ENCODE measurements at places on chromosomes 7 and 10. TPM values are rescaled to one million over a fixed set of nuclear protein-coding genes. Genes with fewer than 3 reads are reported as not detected.
A peak's percentile ranks its signal among the peaks of the same experiment; 100 is the strongest.

DNA sequence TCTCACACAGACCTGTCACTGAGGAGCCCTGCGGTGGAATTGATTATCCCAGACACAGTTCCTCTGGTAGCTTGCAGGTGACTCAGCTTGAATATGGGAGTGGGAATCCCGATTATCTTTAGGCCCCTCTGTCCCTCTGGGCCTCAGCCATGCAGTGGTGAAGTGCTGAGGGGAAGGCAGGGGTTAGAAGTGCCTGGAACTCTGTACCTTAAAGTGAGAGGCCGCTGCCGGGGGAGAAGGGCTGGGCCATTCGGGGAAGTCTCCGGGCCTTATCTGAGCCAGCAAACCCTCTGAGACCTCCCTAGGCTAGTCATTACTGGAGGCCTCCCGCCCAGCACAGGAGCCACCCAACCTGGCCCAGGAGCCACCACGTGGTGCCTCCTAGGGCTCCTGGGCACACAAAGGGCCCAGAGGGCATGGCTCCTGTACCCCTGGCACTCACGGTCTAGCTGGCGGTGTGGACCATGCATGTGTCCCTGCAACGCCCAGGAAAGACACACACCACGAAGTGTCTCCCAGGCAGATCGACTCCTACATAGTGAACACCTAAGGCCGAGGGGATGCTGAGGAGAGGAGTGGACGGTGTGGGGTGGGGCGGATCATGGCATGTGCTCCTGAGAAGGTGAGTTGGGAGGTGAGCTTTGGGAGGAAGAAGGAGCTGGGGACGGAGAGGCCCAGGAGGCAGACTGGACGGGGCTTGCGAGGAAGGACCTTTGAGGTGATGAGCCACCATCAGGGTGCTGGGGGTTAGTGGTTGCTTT lies 56.2 kb downstream of the HK1 start:
- no peaks in the 10 kb centered on the region for H3K27me3 ChIP-seq
- peak; percentile 65 for DNase-seq
- H3K36me3 ChIP-seq: no peaks in the 10 kb centered on the region
- no peak overlapping the region for H3K27ac ChIP-seq
- peaks cover 3% of the 10 kb centered on the region for H3K4me1 ChIP-seq
- H3K4me3 ChIP-seq: no peak overlapping the region

The TRIL gene
- 6.3 TPM for polyA plus RNA-seq

DNA sequence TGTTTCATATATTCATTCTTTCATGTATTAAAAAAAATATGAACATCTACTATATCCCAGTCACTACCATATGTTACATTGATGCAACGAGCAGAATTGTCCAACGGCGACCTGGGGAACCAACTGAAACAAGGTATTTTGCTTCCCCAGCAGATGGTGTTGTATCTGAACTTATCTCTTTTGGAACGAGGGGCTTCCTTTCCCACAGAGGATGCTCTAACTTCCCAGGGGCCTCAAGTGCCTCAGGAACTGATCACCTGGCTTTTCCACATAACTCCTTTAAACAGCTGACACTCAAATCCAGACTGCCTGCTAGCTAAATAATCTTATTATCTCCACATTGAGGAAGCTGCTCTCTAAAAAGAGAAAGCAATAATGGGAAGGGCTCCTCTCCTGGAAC lies 259.3 kb downstream of the HTR7 start:
- H3K36me3 ChIP-seq: no peaks in the 10 kb centered on the region
- H3K27me3 ChIP-seq: no peaks in the 10 kb centered on the region
- no peak overlapping the region for H3K27ac ChIP-seq
- no peaks in the 10 kb centered on the region for H3K4me1 ChIP-seq
- no peak for DNase-seq

The MORN4 gene
- 18.7 TPM for polyA plus RNA-seq

- H3K27me3 ChIP-seq: no peaks in the 10 kb centered on the region
- H3K27ac ChIP-seq: peak overlapping the region; percentile 85
- H3K4me1 ChIP-seq: peaks cover 23% of the 10 kb centered on the region
Observed at GRCh38 chr7:25314094-25314730, 85.9 kb upstream of the NPVF start.

DNA sequence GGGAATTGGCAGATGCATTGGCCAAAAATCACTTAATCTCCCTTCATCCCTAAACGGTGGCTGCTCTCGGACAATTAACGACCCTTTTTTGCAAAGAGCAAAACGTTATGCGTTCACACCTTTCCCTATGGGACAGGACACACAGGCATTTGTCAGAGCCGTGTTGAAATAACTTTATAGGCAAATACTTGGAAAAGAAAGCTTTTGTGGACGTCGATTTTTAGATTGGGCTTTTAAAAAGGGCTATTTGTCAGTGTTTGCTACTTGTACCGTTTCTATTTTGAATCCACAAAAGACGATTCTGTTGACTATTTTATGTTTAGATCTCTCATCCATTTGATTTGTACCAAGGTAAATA lies 245.6 kb downstream of the SLC25A13 start:
- H3K36me3 ChIP-seq: no peaks in the 10 kb centered on the region
- peaks cover 3% of the 10 kb centered on the region for H3K4me1 ChIP-seq
- H3K4me3 ChIP-seq: no peak overlapping the region
- no peak overlapping the region for H3K27ac ChIP-seq
- H3K27me3 ChIP-seq: peaks cover 26% of the 10 kb centered on the region

GRCh38 chr7:131498237-131498885 lies 58.1 kb downstream of the PODXL start:
- no peaks in the 10 kb centered on the region for H3K4me1 ChIP-seq
- no peak overlapping the region for H3K27ac ChIP-seq
- DNase-seq: no peak
- no peak overlapping the region for H3K4me3 ChIP-seq

GRCh38 chr7:110856704-110857103 lies 234.2 kb upstream of the LRRN3 start:
- DNase-seq: no peak
- no peaks in the 10 kb centered on the region for H3K27me3 ChIP-seq
- no peaks in the 10 kb centered on the region for H3K4me1 ChIP-seq
- no peaks in the 10 kb centered on the region for H3K36me3 ChIP-seq
- H3K4me3 ChIP-seq: no peak overlapping the region

DNA sequence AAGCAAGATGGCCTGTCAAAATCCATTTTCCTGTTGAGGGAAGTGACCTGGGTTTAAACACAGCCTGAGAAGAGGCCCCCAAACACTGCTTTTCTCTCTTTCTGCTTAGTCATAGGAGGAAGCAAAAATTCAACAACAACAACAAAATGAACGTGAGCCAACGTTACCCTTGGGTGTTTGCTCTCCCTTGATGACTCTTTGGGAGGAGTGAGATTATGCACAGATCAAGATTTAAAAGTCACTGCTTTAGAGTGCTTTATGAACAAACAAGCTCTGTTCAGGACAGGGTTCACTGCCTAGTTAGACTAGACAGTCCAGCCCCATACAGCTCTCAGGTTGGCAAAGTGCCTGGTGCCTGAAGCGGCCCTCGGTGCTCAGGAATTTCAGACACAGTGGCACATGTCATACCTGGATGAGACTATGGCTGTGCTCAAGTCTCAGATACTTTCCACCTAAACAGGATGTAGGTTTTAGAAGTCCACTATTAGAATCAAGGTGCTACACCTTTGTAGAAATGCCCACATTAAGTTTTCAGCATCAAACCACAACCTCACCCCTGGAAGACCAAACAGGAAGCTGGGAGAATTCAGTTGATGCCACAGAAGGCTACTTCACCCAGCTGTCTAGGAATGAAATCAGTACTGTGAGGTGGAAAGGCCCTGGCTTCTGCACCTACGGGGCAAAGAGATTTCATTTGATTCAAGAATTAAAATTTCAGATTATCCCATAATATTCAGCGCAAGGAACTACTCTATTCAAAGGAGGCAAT lies 38.7 kb downstream of the DENND11 start:
- peak overlapping the region; percentile 36 for H3K27ac ChIP-seq
- H3K27me3 ChIP-seq: no peaks in the 10 kb centered on the region
- H3K4me3 ChIP-seq: no peak overlapping the region
- no peak for DNase-seq

DNA sequence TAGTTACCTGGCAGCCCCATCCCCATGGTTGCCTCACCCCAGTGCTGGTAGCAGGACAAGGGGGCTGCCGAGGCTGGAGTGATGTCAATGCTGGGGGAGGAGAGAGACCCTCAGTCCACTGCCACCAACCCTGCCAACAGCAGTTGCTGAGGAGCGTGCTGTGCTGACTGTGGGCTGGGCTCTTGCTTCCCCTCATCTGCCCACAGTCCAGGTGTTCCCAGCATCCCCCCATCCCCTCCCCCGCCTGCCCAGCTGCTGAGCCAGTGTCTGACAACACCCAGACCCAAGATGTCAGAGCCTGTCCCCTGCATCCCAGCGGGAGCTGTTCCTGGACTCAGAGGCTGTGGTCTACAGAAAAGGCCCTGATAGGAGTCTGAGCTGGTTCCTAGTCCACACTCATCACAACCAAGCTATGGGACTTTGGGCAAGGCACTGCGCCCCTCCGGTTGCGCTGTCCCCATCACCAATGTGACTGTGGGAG lies 14.6 kb upstream of the PSAP start:
- H3K27ac ChIP-seq: no peak overlapping the region
- H3K4me1 ChIP-seq: peaks cover 5% of the 10 kb centered on the region
- DNase-seq: no peak
- no peaks in the 10 kb centered on the region for H3K36me3 ChIP-seq

The VPS37D gene
- 4.5 TPM for polyA plus RNA-seq

- no peaks in the 10 kb centered on the region for H3K4me1 ChIP-seq
- no peak for DNase-seq
- H3K27ac ChIP-seq: no peak overlapping the region
- H3K36me3 ChIP-seq: no peaks in the 10 kb centered on the region
- no peak overlapping the region for H3K4me3 ChIP-seq
Observed at GRCh38 chr7:34189031-34189430, 283.7 kb downstream of the BMPER start.

Measured in large intestine (tissue), 12 donors.